Cardiac septum (tissue), 1 donor: ENCODE measurements at places on chromosomes 4 and X.

GRCh38 chrX:54944816-54945215 is 24.2 kb downstream of the TRO start:
- no peak for DNase-seq

GRCh38 chr4:88110826-88111225 is 47.6 kb downstream of the ABCG2 start:
- DNase-seq, result no peak

DNA sequence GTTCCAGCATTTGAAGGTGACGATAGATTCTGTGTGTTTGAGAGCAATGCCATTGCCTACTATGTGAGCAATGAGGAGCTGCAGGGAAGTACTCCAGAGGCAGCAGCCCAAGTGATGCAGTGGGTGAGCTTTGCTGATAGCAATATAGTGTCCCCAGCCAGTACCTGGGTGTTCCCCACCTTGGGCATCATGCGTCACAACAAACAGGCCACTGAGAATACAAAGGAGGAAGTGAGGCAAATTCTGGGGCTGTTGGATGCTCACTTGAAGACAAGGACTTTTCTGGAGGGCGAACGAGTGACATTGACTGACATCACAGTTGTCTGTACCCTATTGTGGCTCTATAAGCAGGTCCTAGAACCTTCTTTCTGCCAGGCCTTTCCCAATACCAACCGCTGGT is 142.0 kb downstream of the PLS3 start:
- DNase-seq, result no peak

DNA sequence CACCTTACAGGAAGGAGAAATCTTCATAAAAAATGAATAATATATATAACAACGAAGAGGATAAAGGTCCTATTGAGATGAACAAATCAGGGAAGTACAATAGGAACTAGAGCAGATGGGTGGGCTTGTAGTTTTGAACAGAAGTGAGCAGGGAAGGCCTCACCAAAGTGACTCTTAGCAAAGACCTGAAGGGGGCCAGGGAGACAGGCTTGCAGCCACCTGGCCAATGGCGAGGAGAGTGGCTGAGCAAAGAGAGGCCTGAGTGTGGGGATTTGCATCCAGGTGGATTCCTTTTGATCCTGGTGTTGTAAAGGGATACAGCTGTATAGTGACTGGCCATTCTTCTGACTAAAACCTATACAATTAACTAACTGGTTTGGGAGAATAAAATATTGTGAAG is 354.1 kb downstream of the CAMK2D start:
- DNase-seq, result no peak

- no peak for DNase-seq
Measured at GRCh38 chrX:140815868-140816267, 106.3 kb downstream of the LINC00632 start.

DNA sequence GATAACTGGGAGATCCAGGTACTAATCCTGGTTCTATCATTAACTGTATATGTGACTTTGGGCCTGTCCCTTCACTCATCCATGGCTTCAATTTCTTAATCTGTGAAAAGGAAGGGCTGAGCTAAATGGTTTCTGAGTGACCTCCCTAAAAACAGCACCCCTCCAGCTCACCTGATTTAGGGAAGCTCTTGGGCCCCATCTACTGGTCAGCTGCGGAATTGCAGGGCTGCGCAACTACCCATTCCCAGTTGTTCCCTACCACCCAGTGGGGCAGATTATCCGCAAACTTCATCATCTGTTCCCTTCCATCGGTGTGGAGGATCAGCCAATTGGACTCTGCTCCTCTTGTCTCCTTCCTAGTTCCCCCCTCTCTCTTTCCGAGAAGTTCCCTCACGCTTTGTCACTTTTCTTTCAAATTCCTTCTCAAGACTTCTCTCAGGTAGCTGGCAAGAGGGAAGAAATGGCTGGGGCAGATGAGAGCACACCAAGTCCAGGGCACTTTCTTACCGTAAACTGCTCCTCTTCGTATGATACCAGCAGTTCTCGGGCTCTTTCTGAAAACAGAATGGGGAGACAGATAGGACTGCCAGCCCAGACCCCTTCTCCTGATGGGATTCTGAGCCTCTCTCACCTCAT is 5.8 kb downstream of the LAS1L start:
- no peak for DNase-seq

GRCh38 chr4:120753854-120754253 is 168.7 kb downstream of the PRDM5 start:
- DNase-seq, result no peak

GRCh38 chrX:73400136-73400748 is 46.6 kb upstream of the CDX4 start:
- DNase-seq, result no peak

- no peak for DNase-seq
Measured at GRCh38 chr4:15890246-15890829, 48.2 kb downstream of the FGFBP1 start.

GRCh38 chrX:128754130-128754529 is 701.9 kb upstream of the ACTRT1 start:
- no peak for DNase-seq

DNA sequence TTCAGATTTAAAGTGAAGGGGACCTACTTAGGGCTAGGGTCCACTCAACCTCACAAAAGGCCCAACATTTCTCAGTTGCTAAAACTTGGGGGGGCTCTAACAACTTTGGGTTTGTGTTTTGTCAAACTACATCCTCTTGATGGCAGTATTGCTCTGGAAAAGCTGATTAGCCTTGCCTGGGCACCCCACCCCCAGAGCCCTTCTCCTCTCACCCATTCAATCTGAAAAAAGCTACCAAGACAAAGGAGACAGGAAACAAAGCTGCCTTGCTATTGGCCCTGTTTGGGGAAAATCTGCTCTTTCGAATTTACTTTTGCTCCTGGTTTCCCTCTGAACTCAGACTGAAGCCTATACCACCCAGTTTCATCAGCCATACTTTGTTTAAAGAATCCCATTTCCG is 195.2 kb upstream of the STK26 start:
- DNase-seq, result no peak

GRCh38 chrX:39772057-39772832 is 325.5 kb downstream of the BCOR start:
- DNase-seq, result no peak

DNA sequence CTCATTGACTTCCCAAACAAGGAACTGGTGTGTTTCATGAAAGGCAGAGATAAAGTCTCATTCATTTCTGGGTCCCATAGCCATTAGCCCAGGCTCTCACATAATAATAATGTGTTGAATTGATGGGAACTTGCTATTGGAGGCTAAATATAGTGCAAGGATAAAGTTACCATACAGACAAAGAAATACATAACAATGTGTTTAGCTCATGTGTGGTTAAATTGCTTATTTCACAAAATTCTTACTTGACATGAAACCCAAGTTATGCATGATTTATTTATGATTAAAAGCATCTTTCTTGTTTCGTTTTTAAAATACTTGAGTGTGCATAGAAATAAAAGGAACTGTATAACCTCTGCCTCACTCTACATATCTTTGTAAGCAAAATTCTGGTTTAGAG is 37.3 kb upstream of the LPAR4 start:
- no peak for DNase-seq

DNA sequence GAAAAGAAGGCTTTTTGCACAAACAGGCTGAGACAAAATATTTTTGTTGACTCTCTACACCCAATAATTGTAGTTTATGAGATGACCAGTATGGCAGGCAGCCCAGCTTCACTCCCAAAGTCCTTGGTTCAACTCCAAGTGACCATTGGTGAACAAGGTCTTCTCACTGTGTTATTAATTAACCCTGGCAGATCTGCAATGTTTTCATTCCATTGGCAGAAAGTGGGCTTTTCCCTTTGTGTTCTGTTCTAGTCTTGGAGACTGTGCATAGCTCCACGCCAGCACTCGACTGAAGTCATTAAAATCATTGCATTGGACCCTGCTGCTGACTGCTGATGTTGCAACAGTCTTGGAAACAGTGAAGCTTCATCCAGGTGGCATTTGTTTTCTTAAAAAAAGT is 277.3 kb upstream of the HAND2 start:
- DNase-seq, result no peak

DNA sequence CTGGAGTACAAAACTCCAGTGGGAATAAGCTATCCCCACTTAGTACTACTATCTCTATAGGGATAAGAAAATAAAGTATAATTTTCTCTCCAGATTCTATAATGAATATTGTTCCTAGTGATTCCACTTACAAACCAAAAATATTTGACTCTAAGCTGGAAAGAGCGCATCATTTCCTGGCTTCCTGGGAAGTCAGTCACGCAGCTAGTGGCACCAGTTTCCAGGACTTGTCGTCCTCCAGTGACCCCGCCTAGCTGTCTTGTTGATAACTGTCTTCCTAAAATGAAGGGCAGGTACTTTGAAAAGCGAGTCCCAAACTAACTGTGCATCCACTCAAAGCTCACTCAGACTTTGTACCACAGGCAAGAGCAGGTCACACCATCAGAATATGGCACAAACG is 39.3 kb downstream of the LNX1 start:
- no peak for DNase-seq

- DNase-seq, result no peak
Measured at GRCh38 chr4:3426465-3427133, 15.2 kb upstream of the HGFAC start.

GRCh38 chr4:15551740-15552446 is 82.2 kb downstream of the CC2D2A start:
- DNase-seq, result no peak

DNA sequence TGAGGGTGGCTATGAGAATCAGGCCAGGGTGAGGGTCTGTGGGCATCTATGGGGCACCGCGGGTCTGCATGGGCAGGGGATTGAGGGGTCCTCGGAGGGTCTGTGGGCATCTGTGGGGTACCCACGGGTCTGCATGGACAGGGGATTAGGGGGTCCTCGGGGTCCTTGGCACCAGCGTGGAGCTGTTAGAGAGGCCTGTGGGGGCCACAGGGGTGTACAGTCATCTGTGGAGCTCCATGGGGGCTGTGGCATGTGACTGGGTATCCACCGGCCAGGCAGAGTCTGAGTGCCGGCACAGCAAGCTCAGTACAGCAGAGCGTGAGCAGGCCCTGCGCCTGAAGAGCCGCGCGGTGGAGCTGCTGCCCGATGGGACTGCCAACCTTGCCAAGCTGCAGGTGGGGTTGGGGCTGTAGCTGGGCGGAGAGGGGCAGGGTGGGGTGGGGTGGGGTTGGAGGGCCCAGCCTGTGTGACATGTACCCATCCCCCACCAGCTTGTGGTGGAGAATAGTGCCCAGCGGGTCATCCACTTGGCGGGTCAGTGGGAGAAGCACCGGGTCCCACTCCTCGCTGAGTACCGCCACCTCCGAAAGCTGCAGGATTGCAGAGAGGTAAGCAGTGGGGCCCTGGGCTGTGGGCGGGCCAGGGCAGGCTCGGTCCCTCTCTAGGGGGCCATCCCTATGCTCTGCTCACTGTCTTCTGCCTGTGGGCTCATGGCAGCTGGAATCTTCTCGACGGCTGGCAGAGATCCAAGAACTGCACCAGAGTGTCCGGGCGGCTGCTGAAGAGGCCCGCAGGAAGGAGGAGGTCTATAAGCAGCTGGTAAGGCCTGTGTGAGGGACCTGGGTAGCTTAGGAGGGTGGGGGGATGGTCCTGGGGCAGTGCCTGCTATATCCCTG is 12.9 kb downstream of the CCDC22 start:
- no peak for DNase-seq
